ENCODE measurements at places on chromosomes 5 and 9. TPM values are rescaled to one million over a fixed set of nuclear protein-coding genes. Genes with fewer than 3 reads are reported as not detected.

TRIM36 gene
- total RNA-seq: 1.8 TPM

GPR21 gene
- total RNA-seq: not detected

MAST4 gene
- total RNA-seq: 1.8 TPM

GCNT1 gene
- 2.9 TPM for total RNA-seq

PCDHGC5 gene
- 0.02 TPM for total RNA-seq

SLC36A2 gene
- total RNA-seq: not detected

MORN5 gene
- not detected for total RNA-seq

SPATA31A6 gene
- total RNA-seq: not detected

GAS1 gene
- 0.09 TPM for total RNA-seq

MRPL36 gene
- 118 TPM for total RNA-seq

PDE6A gene
- 0.17 TPM for total RNA-seq

IL13 gene
- total RNA-seq: not detected

CXXC5 gene
- total RNA-seq: 17.3 TPM

ELAVL2 gene
- not detected for total RNA-seq

SHC3 gene
- total RNA-seq: 0.46 TPM

DOCK8 gene
- 0.72 TPM for total RNA-seq

MEGF10 gene
- total RNA-seq: not detected
